ENCODE measurements at places on chromosomes 11 and 22.

DNA sequence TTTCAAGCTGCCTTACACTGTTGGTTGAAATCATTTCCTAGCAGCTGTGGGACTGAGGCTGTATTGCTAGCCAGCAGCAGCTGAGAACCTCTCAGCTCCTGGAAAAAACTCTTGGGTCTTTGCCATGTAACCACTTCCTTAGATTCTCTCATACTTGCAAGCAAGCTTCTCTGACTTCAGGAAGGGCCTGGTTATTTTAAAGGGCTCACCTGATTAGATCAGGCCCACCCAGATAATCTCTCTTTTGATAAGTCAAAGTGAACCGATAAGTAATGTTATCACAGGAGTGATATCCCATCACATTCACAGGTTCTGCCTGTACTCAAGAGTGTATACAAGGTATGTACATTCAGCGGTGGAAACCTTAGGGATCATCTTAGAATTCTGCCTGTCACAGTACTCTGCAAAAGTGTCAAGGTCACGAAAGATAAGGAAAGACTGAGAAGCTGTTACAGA lies 7.4 kb upstream of the CLPB start:
- DNase-seq = no peak

DNA sequence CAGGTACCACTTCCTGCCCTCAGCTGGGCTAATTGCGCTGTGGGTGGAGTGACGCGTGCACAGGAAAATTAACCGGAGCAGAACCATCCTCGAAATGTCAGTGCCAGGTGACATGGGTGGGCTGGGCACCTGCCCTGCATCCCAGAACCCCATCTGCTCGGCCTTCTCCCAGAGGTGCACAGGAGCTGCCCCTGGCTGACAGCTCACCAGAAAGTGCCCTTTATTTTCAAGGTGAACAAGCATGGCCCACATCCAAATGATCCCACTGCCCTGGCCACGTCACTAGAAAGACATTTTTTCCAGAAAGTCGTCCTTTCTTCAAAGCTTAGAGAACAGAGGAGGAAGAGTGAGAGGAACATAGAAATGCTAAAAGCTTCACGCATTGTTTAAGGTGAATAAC lies 4.1 kb upstream of the ELFN2 start:
- no peak for DNase-seq

GRCh38 chr11:91904792-91905785 lies 319.5 kb upstream of the FAT3 start:
- no peak for DNase-seq

GRCh38 chr11:113279591-113279990 lies 34.8 kb upstream of the TTC12 start:
- DNase-seq = no peak
